ENCODE measurements at places on chromosomes 3 and 15. TPM values are rescaled to one million over a fixed set of nuclear protein-coding genes. Genes with fewer than 3 reads are reported as not detected.

DNA sequence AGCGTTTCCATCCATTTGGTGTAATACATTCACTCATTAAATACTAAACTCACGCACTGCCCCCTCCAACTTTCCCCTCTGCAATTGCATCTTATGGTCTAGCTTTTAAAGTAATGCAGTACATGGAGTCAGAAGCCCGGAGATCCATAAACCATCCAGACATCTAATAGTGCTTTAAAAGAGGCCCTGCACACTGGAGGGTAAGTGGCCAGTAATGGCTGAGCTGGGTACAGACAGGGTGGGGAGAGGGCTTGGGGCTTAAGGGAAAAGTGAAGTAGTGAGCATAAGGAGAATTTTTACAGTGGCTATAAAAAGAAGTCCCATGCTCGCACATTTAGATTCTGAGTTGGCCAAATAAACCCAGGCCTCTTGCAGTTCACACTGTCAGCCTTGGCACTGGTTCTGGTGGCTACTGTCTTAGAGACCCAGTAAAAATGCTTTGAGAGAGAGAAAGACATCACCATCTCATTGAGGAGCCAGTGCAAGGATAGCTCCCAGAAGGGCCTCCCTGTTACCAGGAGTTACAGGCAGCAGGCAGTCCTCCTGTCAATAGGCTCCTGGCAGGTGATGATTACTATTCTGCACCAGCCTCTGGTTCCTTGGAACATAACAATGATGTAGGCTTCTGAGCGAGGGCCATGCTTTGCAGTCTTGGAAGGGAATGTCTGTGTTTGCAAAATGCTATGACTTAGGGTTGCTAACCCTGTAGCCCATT, 112.6 kb upstream of the NEO1 start:
- DNase-seq, result no peak

- DNase-seq, result no peak
Observed at GRCh38 chr3:97232393-97233034, 418.1 kb downstream of the EPHA6 start.

DNA sequence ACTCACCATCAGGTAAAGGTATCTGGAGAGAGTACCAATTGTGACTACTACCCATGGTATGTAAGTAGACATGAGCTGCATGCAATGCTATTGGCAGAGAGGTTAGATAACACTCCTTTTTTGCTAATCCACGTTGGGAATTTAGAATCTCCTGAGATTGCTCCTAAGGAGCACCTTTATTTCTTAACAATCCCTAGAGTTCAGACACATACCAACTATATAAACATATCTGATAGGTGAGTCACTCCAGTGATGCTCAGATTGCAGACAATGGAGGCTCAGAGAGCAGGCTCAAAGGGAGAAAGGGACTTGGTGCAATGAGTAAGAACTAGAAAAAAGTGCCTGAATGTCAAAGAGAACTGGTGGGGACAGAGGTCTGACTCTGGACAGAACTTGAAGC, 47.0 kb upstream of the LRRFIP2 start:
- DNase-seq, result no peak

DNA sequence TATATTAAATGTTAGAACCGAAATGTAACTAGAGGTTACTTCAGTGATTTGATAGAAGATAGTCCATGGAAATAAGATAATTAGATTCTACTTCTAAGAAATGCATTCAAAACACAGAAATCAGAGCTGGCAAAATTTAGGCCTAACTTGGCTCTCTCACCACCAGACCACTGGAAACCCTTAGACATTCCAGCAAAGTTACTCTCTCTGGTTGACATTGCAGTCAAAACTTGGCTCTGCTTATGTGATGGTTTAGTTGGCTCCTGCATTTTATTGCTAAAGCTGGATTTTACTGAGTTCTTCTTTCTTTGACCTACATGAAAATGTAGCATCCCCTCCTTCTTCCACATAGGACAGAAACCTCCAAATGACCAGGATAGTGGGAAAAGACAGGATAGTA, 35.4 kb upstream of the CBLB start:
- no peak for DNase-seq

GRCh38 chr3:143337387-143337786, 217.8 kb downstream of the CHST2 start:
- DNase-seq, result no peak

DNA sequence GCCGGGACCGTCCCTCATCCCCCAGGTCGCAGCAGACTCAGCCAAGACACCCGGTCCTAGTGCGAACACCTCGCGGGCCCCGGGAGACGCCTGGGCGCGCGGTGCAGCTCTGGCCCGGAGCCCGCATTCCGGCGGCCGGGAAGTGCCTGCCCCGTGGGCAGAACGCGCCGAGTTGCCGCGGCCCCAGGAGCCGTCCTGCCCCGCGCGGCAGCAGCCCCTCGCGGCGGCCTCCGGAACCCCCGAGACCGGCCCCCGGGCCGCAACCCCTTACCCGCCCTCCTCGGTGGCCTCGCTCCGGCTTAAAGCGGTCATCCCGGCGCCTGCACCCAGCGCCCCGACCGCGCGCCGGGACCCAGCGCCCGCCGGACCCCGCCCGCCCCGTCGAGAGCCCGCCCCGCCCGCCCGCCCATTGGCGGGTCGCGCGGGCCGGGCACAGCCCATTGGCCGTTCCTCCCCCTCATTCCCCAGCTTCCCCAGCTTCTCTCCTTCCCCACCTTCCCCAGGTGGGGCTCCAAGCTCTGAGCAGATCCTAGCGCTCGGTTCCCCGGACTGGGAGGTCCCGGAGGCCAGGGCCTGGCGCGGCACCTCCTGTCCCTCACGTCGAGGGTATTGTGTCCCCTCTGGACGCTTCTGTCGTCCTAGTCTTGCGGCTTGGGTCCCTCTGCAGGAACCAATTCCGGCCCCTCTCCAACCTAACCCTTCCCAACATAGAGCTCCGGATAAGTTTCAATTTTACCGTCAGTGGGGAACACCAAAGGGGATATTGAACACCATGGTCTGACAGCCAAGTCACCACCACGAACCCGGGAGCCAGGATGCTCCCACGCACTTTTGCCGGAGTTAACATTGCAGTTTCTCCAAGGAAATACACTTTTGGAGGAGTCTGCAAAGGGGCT, at the start of gene GRAMD2A:
Gene GRAMD2A (minus strand): TSS at position 328 of the 896 bp plus-strand sequence.
- DNase-seq, result peak; percentile 99

The ALPK3 gene
- 0.81 TPM for total RNA-seq

The BCL2A1 gene
- not detected for total RNA-seq

The NOX5 gene
- total RNA-seq, result not detected

The FAM43A gene
- 5.0 TPM for total RNA-seq

The STAB1 gene
- total RNA-seq, result 0.52 TPM

All from H7 (cell line).